Stimulated activated CD4-positive, alpha-beta T cell treated with anti-CD3 and anti-CD28 coated beads, Interleukin-1b, Interleukin-23, amount 100 ng/mL, for 1 hour (primary cell): ENCODE measurements at places on chromosomes 4 and X.

- no peak for DNase-seq
Observed at GRCh38 chrX:71579136-71579989, 1.1 kb downstream of the GCNA start.

- no peak for DNase-seq
Observed at GRCh38 chr4:152289941-152290340, 246.0 kb downstream of the FBXW7 start.

DNA sequence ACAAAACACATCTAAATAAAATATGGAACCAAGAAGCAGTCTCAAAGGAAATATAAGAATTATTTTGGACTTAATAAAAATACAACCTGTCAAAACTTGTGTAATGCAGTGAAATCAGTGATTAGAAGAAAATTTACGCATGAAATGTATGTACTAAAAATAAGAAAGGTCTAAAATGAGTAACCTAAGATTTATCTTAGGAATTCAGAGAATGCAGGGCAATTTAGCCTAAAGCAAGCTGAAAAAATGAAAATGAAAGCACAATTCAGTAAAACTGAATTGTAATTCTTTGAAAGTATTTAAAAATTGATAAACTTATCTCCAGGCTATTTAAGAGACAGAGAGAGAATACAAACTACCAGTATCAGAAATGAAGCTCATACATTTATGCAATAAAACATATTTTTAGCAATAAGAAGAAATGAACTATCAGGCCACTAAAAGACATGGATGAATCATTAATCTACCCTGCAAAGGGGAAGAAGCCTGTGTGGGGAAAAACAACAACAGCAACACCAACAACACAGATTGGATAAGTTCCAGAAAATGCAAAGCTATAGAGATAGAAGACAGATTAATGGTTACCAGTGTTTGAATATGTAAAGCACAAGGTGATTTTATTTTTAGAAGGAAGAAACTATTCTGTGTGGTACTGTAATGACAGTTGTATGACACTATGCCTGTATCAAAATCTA lies 442.0 kb upstream of the ADGRL3 start:
- DNase-seq, result no peak

GRCh38 chr4:1753697-1754311 lies 32.5 kb downstream of the TACC3 start:
- no peak for DNase-seq
